ENCODE measurements at places on chromosomes 3 and 15.
A peak's percentile ranks its signal among the peaks of the same experiment; 100 is the strongest.

DNA sequence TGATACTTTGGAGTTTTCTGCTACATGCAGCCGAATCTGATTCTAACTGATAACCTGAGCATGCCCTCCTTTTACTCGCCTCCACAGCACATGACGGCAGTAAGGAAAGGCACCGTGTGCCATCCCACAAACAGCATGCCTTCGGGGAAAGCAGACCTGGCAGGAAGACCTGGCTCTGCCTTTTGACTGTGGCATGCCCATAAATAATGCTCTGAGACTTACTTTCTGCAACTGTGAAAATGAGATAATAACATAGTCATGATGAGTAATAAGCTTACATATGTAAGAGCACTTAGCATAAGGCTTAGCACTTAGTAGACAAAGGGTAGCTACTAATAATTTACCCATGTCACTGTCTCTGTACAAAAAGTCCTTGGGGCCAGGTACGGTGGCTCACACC, 32.9 kb downstream of the MTHFS start:
- peak; percentile 12 for DNase-seq

DNA sequence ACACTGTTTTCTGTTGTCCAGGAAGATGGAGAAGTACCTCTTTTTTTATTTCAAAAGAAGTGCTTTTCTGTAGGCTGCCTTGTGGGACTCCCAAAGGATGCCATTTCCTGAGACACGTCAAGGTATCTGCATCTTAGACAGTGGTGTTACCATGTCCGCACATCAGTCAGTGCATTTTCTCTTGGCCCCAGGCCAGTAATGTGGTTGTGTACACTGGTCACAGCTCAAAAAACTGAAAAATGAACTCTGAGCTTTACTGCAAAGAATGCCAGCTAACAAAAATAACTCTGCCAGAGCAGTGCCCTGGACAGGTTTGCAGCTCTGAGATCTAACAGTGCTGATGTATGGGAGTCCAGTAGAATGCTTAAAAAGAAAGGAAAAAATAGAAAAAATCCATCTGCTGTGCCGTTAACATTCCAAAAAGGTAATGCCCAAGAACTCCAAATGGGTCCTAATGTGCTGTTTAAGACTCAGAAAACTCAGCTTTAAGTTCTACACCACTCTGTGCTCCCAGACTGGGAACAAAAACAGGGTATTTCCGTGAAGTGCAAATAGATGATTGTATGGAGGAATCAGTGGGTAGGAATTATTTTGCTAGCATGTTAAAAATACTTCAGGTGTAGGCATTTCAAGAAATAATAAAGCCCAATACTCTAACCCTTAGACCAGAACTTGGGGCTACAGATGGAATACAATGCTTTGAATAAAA, 315.9 kb downstream of the FEZF2 start:
- DNase-seq, result no peak

- peak; percentile 43 for DNase-seq
These were observed 1.7 kb downstream of the SEMA3F start for GRCh38 chr3:50156549-50157493.

GRCh38 chr15:67781907-67782690, 43.2 kb upstream of the SKOR1 start:
- no peak for DNase-seq

GRCh38 chr3:156586905-156587759, 32.2 kb upstream of the SSR3 start:
- no peak for DNase-seq

GRCh38 chr15:40911141-40911540, 16.9 kb downstream of the VPS18 start:
- no peak for DNase-seq

DNA sequence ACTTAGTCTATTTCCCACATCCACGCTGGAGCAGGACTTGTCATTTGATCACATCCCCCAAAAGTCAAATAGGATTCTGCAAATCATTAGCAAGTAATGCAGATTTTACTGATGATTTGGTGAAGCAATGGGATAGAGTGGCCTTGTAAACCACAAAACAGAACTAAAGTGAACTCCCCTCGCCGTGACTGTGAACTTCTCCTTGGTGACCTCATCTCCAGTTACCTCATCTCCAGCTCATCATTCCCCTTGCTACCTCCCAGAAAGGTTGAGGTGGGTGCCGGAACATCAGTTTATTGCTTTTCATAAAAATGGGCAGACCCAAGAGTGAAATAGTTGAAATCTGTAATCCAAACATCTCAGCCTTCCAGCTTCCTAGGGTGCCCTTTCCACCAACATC, 36.7 kb upstream of the ADPGK start:
- no peak for DNase-seq

DNA sequence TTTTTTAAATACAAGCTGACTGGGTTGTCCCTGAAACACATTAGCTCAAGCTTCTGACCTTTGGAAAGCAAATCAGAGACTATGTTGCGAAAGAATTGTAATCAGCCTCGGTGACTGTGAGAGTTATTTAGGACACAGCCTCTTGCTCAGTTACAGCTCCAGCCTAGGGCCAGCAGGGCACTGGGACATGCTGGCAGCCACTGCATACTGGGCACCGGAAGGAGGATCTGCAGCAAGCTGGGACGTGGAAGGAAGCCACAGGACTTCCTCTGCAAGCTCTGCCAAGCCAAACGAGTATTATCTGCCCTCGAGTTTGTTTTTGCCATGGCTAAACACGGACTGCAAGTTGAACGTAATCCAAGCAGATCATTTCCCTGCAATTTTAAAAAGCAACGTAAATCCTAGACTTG, 24.4 kb upstream of the COPG1 start:
- DNase-seq, result peak; percentile 62

- DNase-seq, result no peak
These were observed 60.5 kb upstream of the CTDSPL2 start for GRCh38 chr15:44366971-44367370.

- DNase-seq, result no peak
These were observed 65.2 kb downstream of the NR2F2 start for GRCh38 chr15:96395687-96396086.

DNA sequence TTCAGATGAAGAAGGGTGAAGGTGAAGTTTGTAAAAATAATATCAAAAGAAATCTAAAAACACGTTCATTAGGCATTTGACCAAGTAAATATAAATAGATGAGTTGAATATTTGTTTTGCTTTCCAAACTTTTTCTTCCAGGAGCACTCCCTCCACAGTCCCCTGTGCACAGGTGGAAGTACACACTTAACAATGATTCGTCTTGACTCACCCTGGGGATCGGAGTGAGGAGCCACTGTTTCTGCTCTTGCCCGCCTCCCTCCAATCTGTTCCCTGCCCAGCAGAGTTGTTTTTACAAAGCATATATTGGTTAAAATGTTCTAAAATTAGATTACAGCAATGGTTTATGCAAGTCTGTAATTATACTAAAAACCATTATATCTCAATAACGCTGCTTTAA, 175.1 kb downstream of the PTPRG start:
- no peak for DNase-seq

DNA sequence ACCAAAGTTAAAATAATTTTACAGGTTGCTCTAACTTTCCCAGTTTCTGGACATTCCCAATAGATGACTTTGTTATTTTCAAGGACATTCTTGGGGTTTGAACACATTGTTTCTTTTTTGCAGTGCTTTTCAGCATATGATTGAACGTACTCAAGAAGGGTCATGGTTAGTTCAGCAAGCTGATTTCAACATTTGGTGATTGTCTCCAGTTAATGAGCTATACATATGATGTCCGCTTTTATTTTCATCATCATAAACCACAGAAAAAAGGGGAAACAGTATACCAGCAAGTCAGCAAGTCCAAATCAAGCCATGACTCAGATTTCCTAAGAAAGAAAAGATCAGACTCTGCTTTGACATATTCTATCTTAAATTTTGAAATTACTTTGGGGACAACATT, 69.4 kb downstream of the B3GALNT1 start:
- DNase-seq, result peak; percentile 59

DNA sequence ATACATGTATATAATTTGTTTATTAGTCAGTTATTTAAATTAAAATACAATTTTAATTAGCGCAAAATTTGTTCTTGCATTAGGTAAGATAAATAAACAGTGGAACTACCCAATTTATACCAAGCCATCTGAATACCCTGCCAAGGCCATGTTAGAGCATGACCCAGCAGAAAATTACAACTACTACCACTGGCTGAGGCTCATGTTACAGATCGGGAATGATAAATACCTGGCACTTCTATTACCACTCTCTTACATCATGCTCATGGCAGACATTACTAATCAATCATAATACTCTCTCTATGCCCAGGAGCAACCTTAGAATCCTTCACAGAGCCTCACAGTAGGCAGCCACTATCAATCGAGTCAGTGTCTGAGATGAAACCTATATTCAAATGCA, 21.2 kb upstream of the LMOD3 start:
- peak; percentile 46 for DNase-seq

DNA sequence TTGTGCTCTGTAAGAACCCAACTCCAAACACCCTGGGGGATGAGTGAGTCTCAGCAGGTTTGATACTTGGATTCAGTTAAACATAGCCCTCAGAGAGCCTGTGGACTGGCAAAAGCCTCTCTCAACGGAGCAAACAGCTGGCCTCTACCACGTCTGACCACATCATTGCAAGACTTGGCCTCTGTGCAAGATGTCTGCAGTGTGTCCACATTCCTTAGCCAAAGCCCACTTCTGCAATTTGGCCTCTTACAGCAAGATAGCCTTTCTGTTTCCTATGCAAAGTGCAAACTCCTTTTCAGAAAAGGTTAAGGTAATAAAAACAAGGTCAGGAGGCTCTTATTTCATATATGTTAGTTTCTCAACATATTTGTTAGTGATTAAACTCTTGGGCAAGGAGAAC, 27.9 kb downstream of the FBN1 start:
- DNase-seq, result no peak

- DNase-seq, result no peak
These were observed 33.2 kb downstream of the SIDT1 start for GRCh38 chr3:113565555-113565954.

DNA sequence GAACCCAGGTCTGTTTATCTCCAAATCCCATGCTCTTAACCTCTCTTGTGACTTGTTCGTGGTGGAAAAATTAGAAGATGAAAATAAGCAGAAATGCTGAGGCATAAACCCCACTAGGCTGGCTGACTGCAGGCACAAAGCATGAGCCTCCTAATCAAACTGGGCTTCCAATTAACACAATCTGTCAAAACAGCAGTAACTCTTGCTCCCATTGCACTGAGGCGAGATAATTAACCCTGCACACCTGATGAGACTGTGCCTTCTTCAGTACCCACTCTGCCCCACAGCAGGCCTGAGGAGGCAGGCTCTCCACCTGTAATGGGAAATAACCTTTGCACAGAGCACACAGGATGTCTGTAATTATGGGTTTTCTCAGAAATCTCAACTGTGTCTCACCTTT, 284.4 kb upstream of the WNT5A start:
- DNase-seq, result no peak

DNA sequence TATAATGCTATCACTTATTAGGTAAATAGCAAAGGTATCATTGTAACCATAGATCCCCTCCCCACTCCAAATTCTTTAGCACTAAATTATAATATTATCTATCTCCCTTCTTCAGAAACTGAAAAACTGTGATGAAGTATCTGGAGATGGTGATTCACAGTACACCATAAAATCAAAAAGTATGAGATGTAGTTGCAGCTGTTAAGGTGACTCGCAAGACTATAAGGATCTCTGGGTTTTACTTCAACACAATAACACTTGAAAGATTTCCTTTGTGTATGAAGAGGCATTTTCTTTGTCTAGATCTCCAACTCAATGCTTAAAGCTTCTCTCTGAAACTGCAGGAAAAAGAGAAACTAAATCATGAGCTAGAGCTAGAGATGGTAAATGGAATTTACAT, 46.9 kb downstream of the IFT57 start:
- no peak for DNase-seq

DNA sequence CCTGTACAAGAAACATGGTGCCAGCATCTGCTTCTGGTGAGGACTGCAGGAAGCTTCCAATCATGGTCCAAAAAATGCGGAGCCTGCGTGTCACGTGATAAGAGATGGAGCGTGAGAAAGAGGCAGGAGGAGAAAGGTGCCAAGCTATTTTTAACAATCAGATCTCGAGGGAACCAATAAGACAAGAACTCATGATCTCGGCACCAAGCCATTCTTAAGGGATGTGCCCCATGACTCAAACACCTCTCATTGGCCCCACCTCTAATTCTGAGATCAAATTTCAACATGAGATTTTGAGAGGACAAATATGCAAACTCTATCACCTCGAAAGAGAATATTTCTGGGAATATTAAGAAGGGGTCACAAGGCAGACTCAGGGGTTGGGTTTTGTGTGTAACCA, 107.2 kb downstream of the PYDC2 start:
- DNase-seq, result no peak

GRCh38 chr3:6799264-6799915, 61.5 kb upstream of the GRM7 start:
- peak; percentile 8 for DNase-seq

DNA sequence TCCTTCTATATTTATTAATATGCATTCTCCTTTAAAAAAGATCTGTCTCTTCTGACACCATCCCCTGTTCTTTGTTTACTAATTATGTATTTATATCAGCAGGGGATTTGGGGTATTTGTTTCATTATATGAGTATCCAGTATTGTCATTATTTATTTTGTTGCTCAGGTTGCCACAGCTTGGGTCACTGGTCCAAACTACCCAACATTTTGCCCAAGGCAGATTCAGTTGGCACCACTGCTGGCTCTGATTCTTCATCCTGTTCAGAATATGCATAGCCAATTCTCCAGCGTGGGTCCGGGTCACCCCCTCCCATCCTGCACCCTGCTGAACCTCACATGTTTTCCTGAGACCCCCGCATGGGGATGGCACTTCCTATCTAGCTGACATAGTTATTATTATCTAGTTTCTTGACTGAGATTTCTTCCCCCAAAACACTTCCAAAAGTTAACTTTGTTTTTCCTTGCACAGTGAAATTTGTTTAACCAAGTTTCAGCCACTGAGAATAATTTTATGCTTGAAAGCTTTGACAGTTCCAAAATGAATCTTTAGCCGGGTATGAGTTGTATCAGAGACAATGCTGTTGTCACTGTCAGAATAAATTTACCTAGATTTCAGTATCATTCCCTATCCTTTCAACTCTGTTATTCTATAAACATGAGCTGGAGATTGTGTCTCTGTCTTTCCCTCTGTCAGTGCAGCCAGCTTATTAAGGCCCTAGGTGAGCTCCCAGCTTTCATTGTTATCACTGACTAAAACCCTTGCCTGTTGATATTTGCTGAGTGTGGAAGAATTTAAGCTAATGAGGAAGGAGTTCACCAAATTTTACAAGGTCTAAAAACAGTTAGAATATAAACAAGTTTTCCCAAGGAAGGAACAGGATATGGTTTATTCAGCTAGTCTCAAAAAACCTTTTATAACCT, 70.3 kb downstream of the TGFBR2 start:
- DNase-seq, result no peak

GRCh38 chr3:49171119-49171774, at the start of gene KLHDC8B:
Gene KLHDC8B, plus strand, starts transcription at chr3:49171598. Its CDS starts 1,172 bp downstream, at chr3:49172770.
- peak; percentile 84 for DNase-seq

GRCh38 chr3:187210545-187211327, 13.4 kb downstream of the RTP1 start:
- DNase-seq, result peak; percentile 94

- DNase-seq, result no peak
These were observed 1.8 kb upstream of the GPR15 start for GRCh38 chr3:98529856-98530459.

Measured in fibroblast of skin of back (primary cell).